ENCODE measurements at places on chromosomes 6 and 20.

GRCh38 chr6:168004023-168004422, 6.6 kb downstream of the KIF25 start:
- no peak for DNase-seq

- DNase-seq, result no peak
Observed at GRCh38 chr20:4252005-4252404, 236.6 kb upstream of the RNF24 start.

GRCh38 chr6:71284785-71285184, 3.8 kb upstream of the OGFRL1 start:
- DNase-seq, result no peak

DNA sequence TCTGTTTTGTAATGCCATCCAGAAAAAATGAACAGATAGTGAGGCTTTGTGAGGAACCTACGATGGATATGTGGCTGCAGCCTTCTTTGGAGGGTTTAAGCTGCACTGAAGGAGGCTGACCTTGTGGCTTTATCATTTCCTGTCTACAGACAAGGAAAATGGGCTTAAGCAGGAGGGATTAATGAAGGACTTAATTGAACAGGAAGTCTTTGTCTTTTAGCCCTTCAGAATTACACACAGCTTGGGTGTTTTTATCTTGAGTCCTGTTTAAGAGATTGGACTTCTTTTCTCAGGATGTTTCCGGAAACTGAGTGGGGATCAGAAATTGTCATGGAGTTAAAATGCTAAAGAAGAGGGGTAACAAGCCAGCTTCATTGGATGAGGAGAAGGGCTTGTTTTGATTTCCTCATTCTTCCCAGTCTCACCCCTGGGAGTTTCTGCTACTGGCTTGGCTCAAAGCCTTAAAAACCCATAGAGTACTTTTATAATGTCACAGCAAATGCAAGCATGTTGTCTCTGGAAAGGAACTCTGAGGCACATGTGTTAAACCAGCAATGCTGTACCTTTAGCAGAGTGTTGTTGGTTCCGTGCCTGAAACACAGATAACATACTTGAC, 193.6 kb downstream of the JARID2 start:
- no peak for DNase-seq

- DNase-seq, result no peak
Observed at GRCh38 chr20:24437196-24438082, 32.0 kb upstream of the SYNDIG1 start.

DNA sequence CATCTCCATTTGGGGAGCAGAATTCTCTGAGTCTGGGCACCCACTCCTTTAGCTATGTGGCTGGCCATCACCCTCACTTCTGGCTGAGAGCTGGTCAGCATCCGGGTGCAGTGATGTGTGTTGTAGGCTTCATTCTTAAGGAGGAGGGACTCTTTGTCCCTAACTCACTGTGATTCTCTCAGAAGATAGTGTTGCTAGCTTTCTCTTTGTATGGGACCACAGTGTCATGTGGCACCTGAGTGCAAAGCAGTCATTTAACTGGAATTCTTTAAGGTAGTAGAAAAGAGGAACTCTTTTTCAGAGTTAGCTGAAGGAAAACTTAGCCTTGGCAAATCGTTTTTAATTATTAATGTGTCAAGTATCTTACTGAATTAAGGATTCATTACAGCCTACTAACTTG, 165.9 kb downstream of the JARID2 start:
- DNase-seq, result no peak

- DNase-seq, result no peak
Observed at GRCh38 chr6:165776691-165777090, 113.7 kb upstream of the PDE10A start.

GRCh38 chr6:155216312-155217046, 47.3 kb upstream of the CLDN20 start:
- no peak for DNase-seq

- no peak for DNase-seq
Observed at GRCh38 chr6:43995137-43995536, 132.1 kb downstream of the MRPL14 start.

DNA sequence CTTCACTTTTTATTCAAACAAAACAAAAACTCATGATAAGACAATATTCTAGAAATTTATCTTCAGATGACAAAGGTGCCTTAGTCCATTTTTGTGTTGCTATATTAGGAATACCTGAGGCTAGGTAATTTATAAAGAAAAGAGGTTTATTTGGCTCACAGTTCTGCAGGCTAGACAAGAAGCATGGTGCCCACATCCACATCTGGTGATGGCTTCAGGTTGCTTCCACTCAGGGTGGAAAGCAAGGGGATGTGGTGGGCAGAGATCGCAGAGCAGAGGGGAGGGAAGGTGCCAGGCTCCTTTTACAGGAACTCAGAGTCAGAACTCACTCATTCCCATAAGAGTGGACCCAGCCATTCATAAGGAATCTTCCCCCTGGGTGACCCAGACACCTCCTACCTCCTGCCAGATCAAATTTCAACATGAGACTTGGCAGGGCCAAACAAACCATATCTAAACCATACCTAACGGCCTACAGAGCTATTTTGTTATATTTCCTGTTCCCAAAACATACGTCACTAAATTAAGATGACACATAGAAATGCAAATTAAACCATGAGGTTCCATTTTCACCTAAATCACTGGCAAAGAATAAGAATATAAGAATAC, 26.4 kb downstream of the ABHD12 start:
- DNase-seq, result no peak

DNA sequence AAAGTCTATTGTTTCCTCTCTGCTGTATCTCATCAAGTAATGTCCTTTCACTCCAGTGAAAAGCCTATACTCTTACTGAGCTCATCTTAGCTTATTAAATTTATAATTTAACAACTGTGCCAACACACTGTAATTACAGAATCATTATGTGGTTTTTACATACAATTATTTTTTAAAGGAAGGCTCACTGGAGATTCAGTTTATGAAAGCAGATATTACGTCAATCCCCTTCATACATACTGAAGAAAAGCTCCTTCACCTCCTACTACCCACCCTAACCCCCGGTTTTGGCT, 28.1 kb downstream of the ARHGAP18 start:
- DNase-seq, result no peak

GRCh38 chr6:144362042-144363018, 77.2 kb downstream of the UTRN start:
- DNase-seq, result no peak

GRCh38 chr6:143441680-143442545, 8.6 kb downstream of the ADAT2 start:
- DNase-seq, result no peak

DNA sequence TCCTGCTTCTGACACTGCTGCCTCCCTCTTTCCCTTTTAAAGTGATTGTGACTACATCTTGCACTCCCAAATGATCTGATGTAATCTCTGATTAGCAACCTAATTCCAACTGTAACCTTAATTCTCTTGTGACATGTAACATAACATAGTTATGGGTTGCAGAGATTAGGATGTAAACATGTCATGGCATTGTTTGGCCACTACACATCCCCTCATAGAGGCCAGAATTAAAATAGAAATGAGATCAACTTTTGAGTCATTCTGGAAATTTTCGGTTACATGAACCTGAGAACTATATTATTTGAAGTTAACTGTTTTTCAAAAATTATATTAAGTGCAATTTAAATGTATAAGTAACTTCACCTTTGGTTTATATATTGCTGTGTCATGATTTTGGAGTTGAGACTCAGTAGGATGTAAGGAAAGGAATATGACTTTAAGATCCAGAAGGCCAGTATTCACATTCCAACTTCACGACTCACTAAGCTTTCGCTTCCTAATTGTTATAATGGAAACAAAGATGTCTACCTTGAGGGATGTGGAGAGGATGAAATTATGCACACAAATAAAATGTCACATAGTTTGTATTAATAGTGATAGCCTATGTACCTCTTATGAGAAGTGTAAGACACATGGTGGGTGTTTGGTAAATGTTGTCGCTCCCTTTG, 611.9 kb upstream of the MAP3K7 start:
- no peak for DNase-seq

DNA sequence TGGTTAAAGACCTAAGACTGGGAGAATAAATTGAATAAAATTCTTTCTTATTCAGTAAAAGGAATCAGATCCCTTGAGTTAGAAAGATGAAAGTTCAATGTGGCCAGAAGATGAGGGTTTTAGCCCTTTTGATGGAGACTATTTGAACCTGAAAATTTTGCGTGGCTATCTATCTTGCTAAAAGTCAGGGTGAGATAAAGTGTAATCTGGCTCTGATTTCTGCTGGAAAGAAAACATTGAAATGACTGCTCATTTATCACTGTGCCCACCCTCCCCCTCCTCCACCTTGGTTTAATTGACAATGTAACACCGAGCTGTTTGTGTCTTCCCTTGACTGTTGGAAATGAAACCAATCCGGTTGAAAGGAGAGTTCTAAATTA, 32.9 kb upstream of the TCF21 start:
- DNase-seq, result no peak

DNA sequence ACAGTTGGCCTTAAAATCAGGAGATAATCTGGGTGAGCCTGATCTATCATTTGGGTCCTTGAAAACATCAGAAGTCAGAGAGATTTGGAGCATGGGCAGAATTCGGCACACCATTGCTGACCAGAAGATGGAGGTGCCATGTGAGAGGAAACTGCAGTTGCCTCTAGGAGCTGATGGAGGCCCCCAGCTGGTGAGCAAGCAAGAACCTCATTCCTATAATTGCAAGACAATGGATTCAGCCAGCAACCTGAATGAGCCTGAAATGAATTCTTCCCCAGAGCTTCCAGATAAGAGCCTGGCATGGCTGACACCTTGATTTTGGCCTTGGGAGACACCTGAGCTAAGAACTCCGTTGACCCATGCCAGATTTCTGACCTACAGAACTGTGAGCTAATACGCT, 76.3 kb upstream of the FYN start:
- no peak for DNase-seq

- no peak for DNase-seq
Observed at GRCh38 chr20:41095110-41095969, 42.0 kb upstream of the PLCG1 start.

DNA sequence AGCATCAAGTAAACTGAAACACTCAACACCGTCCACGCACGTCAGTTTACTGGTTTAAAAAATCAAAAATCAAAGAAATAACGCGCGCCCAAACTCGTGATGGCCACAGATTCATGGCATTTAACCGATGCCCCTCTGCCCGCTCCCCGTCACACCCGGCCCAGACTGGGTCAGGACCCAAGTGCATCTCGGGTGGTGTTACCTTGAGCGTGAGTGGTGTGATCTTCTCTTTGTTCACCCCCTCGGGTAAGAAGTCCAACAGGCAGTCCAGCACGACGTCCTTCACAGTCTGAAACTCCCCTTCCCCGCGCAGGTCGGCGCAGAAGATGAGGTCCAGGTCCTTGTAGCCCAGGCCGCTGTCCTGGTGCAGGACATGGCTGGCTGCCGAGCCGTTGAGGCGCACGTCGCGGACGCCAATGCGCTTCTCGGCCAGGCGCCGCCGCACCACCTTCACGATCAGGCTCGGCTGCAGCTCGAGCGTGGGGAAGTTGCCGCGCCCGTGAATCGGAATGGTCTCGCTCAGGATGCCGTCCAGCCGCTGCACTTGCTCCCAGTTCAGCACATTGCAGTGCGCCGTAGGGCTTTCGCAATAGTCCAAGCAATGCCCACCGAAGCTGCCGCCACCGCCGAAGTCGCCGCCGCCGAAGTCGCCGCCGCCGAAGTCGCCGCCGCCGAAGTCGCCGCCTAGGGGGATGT, 945 bp downstream of the TENT5A start:
- DNase-seq, result peak; percentile 45

DNA sequence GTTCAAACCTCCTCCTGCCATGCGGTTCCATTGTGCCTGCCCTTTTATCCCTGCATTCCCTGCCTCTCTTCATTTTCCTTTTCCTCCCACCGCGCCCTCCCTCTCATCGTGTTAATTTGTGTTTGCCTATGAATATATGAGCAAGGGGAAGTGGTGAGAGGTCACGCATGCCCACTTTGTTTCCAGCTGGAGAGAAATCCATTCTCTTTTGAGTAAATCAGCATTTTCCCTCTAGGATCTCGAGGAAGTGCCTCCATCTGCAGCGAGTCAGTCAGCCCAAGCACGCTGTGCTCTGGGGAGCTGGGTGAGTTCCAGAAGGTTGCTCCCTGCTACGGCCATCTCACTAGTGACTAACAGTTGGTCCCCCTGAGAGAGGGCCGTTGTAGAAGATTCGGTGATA, 42.9 kb downstream of the CDH26 start:
- no peak for DNase-seq

DNA sequence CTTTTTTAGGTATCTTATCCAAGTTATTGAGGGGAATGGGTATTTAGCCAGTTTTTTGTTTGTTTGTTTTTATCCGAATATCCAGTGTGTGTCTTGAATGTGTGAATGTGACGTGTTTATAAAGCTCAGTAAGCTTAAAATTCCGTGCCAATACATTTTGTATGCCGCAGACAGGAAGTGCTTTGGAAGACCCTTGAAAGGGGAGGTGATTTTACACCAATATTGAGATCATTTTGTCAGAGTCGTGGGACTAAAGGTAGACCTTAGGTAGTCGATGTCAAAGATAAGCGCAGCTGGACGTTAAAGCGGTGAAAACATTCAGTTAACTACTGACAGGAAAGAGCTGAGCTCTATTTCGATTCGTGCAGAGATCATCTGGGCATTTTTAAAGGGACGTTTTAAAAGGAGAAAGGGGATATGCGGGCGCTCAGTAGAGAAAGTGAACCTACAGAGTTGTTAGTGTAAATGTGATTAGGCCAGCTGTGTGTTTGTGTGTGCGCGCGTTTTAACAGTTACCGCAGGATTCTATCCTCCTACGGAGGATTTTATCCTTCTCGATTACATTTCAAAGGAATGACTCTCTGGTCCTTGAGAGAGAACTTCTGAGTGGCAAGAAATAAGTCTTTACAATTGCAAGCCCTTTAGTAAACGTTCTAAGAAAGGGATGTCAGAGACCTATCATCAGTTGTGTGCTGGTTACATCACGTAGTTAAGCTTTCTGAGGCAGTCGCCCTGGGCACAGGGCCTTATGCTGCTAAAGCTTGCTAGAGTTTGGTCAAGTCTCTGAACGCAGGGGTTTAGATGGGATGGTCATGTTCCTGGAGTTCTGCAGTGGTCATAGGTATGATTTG, 625 bp upstream of the ECHDC1 start:
- no peak for DNase-seq

- no peak for DNase-seq
Observed at GRCh38 chr6:169803271-169803811, 51.9 kb downstream of the ERMARD start.

DNA sequence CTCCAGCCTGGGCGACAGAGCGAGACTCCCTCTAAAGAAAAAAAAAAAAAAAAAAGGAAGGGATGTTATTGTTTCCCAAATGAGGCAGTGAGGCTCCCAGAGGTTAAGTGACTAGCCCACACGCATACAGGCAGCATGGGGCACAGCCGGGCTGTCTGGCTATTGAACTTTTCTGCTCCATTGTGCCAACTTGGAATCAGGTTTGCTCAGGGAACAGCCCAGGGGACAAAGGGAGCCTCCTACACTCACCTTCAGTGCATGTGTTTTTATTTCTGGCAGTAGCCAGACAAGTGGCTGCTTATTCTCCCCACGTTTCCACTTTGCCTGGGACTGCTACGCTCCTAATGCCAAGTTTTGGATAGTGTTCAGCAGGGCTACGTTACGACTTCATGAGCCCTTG, 10.7 kb downstream of the ETV7 start:
- DNase-seq, result no peak
